ENCODE measurements at places on chromosomes 12 and 14.

GRCh38 chr14:45140661-45141187 lies 5.0 kb downstream of the FANCM start:
- no peak for DNase-seq

DNA sequence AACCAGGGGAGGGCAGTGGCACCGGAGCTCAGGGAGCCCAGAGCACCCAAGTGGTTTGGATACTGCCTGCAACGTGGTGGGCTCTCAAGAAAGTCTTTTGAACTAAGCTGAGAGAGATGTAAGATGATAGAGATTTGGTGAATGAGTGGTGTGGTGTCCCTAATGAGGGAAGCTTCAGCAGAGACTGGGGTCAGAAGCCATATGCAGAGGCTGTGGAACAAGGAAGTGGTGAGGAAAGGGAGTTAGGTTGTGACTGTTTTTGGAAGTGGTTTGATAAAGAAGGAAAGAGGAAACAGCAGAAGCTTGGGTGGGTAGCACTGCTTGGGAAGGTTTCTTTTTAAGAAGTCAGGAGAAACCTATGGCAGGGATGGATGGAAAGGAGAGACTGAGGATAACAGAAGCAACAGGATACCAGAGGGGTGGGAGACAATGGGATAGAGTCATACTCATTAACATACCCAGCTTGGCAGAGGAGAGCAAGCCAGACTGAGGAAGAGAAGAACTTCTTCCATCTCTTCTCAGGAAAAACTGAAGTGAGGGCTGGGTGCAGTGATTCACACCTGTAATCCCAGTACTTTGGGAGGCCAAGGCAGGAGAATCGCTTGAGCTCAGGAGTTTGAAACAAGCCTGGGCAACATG lies 24.1 kb downstream of the SLC4A8 start:
- no peak for DNase-seq

GRCh38 chr14:92248696-92249095 lies 74.3 kb upstream of the SLC24A4 start:
- DNase-seq, result no peak

DNA sequence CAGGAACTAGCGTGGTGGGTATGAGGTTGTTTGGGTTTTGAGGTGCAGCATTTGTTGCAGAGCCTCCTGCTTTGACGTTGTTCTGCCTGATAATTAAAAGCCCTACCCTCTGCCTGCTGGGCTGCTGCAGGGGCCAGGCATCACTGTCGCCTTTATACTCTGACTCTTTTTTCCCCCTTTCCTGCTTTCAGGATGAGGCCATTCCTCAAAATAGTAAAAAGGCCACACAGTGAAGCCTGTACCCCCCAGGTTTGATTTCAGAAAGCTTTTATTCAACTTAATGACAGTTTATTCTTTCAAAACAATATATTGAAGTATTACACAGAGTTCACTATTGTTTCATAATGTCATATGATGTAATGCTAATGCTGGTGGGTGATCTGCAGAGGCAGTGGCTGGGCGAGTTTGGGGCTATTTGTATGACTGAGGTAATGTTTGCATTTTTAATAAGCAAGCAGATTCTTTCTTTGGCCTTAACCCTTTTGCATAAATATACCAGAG lies 9.1 kb downstream of the BORCS5 start:
- DNase-seq, result no peak

DNA sequence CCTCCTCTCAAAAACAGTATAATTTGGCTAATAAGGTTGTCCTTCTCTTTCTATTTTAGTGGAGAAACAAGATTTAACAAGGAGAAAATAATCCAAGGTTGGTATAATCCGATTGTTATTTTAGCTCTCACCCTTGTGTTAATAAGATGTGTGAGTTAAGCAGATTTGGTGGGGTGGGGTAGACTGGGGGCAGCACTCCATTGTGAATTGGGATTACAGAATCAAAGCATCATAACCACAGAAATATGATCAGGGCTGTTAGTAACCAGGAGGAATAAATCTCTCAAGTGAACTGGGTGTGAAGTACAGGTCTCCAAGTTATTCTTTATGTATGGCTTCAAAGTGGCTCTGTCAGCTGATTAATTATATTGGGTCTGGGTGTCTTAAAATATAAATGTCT lies 10.2 kb downstream of the TIGAR start:
- DNase-seq, result no peak

- DNase-seq, result no peak
Measured at GRCh38 chr12:26007566-26007965, 49.1 kb downstream of the RASSF8 start.

GRCh38 chr12:129096184-129096583 lies 242.9 kb downstream of the GLT1D1 start:
- DNase-seq, result no peak

DNA sequence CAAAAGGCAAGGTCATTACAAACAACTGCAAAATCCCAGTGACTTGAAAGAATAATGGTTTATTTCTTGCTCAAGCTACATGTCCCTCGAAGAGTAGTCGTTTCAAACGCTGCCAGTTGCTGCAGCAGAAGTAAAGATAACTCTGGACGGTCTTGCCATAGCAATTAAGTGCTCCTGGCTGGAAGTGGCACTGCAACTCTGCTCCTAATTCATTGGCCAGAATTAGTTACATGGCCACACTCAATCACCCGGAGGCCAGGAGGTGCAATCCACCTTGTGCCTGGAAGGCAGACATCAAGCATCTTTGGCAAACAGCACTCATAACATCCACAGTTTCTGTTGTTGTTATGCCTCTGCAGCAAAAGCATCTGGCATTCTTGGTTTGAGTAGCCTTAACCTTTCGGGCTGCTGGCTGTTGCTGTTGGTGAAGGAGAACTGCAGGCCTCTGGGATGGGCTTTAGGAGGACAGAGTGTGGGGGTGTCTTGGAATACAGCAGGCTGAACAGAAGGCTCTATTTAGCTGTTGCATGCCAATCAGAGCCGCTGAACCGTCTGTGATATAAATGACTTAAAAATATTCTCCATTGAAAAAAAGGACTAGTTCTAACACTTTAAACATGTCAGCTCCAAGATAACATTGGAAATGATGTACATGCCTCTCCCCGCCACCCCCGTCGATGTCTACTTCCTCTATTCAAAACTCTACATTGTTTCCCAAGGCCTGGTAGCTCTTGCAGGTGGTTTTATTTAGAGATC lies 123.5 kb upstream of the DYRK2 start:
- no peak for DNase-seq
